Activated gamma-delta T cell (primary cell): ENCODE measurements at places on chromosomes 11 and 22.

DNA sequence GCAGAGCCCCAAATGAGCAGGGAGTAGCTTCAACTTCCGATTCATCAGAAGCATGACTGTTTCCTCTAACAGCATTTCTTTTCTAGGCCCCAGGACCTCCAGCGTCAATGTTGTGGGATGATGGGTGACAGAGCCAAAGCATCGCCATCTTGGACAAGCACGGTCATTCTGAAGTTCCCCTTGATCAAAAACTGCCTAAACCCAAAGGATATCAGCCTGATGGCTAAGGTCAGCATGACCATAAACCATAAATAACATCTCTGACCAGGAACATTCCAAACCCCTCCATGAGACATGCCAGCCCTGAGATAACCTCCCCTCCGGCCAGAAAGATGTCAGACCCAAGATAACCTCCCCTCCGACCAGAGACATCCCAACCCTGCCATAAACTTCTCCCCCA lies 28.8 kb upstream of the TREH start:
- no peak for DNase-seq

DNA sequence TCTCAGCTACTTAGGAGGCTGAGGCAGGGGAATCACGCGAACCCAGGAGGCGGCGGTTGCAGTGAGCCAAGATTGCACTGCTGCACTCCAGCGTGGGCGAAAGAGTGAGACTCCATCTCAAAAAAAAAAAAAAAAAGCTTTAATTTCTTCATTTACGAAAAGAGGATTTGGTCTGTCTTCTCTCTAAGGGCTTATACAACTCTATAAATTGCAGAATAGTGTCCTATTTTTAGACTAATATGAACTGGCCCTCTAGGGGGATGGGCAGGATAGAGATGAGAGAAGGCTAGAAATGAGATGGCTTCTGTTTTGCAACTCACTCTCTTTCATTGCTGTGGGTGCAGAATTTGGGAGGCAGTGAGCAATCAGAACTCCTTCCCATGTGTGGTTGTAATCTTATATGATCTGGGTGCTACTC lies 11.3 kb downstream of the MAML2 start:
- no peak for DNase-seq

- DNase-seq, result no peak
These were observed at the start of gene NXPE4 for GRCh38 chr11:114595571-114595970. TSS of gene NXPE4 (minus strand) at chr11:114595786. CDS start at chr11:114594759, 1,027 bp downstream.

DNA sequence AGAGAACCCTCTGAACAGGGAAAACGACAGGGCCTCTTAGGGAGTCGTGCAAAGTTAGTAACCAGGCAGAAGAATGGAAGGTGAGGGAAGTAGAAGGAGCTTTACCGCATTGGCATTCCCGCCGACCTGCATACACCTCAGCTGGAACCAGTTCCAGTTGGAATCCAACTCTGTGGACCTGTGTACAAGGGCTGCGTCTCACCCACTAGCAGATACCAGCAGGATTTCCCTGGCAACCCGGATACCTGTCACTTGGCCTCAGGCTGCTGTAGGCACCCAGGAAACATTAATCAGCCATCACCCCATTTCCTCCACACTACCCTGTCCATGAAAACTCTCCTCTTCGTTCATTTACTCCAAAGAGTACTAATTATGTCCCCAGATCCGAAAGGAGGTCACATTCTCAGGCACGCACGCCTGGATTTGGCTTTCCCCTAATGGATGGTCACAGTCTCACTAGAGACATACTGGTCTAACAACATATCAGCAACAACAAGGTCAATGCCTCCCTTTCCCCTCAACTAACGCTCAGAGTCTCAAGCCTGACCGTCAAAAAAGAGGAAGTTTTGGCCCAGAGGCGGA lies 842 bp downstream of the ARFGAP2 start:
- no peak for DNase-seq
